ENCODE measurements at places on chromosomes 1 and 21.

GRCh38 chr21:27831177-27831576 is 864.3 kb upstream of the ADAMTS5 start:
- no peak for DNase-seq

DNA sequence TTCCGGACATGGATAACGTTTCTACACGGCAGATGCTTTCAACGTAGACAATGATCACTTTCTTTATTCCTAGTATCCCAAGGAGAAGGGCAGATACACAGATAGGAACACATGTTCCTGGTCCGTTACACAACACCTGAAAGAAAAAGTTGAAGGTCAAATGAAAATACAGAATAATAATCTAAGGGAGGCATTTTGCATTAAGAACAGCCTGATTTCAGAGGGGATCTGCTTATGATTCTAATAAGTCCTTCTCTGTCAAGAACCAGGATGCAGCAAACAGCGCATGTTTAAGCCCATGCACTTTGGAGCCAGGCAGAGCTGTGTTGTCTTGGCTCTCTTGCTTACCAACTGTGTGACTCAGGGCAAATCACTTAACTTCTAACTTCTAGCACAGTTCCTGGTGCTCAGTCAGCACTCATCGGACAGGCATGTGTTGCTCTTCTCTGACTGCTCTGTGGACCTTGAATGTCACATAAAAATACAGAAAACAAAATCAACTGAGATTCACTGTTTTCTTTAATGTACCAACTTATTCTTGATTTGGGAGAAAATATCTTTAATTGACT is 56.3 kb upstream of the CNN3 start:
- DNase-seq = no peak

- no peak for DNase-seq
Observed at GRCh38 chr1:108865316-108865910, 8.5 kb upstream of the AKNAD1 start.

GRCh38 chr1:185355947-185356346 is 38.9 kb upstream of the IVNS1ABP start:
- no peak for DNase-seq

DNA sequence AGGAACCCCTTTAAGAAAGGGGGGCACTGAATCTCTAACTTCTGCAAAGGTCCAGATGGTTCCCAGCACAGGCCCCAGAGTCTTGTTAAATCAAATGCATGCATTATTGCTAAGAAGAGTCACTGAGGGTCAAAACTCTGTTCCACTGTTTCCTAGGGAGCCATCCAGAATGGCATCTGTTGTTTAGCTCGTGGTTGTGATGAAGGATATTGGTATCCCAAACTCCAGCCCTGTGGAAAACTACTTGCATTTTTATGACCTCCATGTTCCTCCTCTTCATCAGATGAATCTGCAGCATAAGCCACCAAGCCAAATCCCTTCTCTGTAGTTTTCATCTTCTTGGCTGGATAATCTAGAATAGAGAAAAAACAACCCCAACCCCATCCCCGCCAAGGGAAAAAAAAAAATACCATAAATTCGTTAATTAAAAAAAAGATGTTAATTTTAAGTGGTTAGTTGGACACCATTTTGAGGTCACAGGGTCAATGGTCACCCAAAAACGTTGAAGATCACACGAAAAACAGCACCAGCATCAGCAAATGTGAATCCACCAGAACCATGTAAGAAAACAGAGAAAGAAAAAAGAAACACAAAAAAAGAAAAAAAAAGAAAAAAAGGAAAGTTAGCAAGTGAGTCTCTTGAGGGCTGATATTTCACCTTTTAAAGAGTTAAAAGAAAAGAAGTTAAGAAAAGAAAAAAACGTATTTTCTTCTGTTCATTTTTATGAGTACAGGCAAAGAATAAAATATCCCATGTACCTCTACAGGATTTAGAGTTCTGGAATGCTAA is 3.0 kb upstream of the RIT1 start:
- DNase-seq = no peak

- peak; percentile 33 for DNase-seq
Observed at GRCh38 chr1:36350659-36351226, 27.3 kb upstream of the EVA1B start.

DNA sequence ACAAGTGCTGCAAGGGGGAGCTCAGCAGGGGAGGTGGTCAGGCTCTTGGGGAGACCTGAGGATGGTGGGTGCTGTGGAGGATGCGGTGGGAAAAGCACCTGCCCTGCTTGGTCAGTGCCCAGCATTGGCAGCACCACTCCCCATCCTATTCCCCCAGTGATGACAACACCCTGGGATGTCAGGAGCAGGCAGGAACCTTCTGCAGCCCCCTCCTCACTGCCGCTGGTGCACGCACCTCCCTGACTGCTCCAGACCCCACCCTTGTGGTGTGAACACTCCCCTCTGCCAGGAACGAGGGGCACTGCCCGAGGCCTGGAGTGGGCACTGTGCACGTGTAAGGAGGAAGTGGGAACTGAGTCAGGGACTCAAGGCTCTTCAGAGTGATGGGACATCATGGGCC is 12.5 kb downstream of the TMPRSS3 start:
- DNase-seq = no peak

DNA sequence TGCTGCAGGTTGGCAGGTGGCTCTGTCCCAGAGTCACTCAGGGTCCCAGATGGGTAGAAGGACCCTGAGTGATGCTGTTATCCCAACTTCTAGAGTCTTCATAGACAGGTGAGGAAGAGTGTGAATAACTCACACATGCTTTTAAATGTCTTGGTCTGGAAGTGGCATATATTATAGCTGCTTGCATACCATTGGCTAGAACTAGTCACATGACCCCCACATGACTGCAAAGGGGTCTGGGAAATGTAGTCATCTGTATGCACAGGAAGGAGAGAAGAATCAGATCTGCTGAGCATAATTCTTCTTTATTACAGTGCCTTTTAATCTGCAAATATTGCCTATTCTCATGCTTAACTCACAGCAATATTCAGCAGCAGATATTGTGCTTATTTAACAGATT is 28.2 kb upstream of the KLHDC7A start:
- no peak for DNase-seq

DNA sequence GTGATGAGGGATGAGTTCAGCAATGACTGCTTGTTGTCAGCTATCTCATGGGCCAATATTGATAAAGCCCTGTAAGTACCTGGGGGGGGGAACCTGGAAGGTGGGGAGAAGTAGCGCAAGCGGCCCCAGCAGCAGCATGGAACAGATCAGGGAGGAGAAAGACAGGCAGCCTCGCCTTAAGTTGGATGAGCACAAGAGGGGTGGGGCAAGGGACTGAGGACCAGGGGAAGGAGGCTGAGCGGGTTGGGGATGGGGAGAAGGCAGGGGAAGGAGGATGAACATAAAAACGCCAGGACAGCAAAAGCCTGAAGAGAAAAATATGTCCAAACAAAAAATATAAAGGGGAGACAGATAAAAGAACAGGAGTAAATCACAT is 70.6 kb downstream of the ALG14 start:
- DNase-seq = no peak

DNA sequence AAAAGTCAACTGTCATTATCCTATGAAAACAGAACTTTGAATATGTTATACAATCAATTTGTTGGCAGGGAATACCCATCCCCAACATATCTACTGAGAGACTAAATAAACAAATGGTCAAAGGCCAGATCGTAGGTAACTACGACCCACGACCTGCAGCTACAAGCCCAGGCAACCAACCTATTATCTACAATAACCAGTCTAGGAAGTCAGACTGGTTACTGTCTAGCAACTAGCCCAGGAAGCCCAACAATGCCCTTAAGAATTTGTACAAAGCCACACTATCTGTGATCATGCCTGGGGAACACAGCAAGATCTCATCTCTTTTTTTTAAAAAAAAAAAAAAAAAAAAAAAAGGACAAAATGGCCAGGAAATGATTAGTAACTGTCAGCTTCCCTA is 58.7 kb downstream of the SMYD3 start:
- DNase-seq = no peak

- DNase-seq = no peak
Observed at GRCh38 chr1:12613180-12613579, 4.8 kb downstream of the DHRS3 start.

GRCh38 chr1:8873506-8874229 is 4.8 kb downstream of the ENO1 start:
- peak; percentile 83 for DNase-seq

- no peak for DNase-seq
Observed at GRCh38 chr1:6800745-6801144, 15.5 kb downstream of the CAMTA1 start.

GRCh38 chr21:27694667-27695066 is 727.8 kb upstream of the ADAMTS5 start:
- DNase-seq = no peak

DNA sequence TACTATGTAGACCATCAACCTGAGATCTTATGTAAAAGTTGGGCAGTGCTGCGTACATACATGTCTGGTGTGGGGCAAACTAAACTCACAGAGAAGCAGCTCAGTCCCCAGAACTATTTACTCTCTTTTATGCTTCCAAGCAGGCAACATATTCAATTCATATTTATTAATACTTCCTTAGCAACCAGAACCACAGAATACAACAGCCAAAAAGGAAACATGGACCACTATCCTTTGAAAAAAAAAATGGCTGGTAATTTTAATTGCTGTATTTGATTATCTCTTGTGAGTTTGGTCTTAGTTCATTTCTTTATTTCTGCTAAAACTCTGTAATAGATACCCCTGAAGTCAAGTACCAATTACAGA is 1.5 kb upstream of the PPP1R15B start:
- no peak for DNase-seq

DNA sequence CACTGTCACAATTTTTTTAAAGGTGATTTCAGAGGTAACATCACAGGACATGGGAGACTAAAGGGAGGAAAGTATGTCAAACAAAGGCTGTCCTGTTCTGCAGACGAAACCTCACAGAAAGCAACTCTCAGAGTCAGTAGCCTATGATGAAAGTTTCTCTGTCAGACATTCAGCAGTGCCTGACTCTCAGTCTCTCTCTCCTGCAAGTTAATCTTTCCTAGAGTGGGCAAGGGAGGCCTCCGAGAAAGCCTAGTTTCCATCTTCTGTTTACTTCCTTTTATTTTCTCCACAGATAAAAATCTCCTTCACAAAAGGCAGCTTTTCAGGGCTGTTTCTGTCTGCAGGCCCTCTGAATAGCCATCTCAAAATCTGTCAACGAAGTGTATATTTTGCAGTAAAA is 24.9 kb upstream of the FMO2 start:
- no peak for DNase-seq

- no peak for DNase-seq
Observed at GRCh38 chr1:206094024-206094423, 23.2 kb downstream of the AVPR1B start.

DNA sequence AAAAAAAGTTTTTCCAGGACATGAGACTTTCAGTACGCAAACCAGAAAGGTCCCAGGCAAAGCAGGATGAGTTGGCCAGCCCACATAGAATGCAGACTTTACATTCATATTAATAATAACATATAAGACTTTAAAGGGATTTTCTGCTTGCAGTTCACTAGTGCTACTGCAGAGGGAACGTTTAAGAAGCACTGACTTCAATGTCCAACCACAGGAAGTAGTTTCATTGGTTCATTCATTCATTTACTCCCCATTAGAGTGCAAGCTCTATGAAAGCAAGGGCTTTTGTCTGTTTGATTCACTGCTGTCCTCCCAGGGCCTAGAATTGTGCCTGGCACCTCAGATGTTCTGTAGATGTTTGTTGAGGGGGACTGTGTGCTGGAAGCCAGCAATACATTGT is 11.8 kb upstream of the SERINC2 start:
- DNase-seq = no peak

- no peak for DNase-seq
Observed at GRCh38 chr1:159430985-159431384, 1.0 kb upstream of the OR10J4 start.

GRCh38 chr1:179870870-179871269 is 6.7 kb downstream of the TOR1AIP2 start:
- DNase-seq = no peak

DNA sequence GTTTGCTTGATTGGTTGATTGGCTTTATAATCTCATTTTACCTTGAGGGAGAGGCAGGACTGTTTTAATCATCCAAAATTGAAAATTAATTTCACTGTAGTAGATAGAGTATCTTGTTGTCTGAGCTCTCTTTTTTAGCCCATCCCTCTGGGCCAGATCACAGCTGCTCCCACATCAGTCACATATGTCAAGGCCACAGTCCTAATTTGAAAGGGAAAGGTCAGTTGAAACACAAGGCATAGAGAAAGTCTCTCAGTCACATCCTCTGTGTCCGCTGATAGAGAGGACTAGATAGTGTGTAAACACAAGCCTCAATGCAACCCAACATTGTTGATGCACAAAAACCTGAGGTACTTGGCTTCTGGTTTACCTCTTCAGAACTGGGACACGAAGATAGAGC is 6.8 kb downstream of the C1orf74 start:
- DNase-seq = no peak

- no peak for DNase-seq
Observed at GRCh38 chr1:67564193-67564592, 120.8 kb upstream of the GADD45A start.

GRCh38 chr1:53644496-53644895 is 94.5 kb downstream of the GLIS1 start:
- no peak for DNase-seq

Measured in stimulated activated naive CD4-positive, alpha-beta T cell treated with Interleukin-2 at 50 U/mL for 16 hours (primary cell).